ENCODE measurements at places on chromosomes 3 and 15.

- DNase-seq = no peak
These were observed 8.5 kb upstream of the CCDC80 start for GRCh38 chr3:112649478-112649735.

DNA sequence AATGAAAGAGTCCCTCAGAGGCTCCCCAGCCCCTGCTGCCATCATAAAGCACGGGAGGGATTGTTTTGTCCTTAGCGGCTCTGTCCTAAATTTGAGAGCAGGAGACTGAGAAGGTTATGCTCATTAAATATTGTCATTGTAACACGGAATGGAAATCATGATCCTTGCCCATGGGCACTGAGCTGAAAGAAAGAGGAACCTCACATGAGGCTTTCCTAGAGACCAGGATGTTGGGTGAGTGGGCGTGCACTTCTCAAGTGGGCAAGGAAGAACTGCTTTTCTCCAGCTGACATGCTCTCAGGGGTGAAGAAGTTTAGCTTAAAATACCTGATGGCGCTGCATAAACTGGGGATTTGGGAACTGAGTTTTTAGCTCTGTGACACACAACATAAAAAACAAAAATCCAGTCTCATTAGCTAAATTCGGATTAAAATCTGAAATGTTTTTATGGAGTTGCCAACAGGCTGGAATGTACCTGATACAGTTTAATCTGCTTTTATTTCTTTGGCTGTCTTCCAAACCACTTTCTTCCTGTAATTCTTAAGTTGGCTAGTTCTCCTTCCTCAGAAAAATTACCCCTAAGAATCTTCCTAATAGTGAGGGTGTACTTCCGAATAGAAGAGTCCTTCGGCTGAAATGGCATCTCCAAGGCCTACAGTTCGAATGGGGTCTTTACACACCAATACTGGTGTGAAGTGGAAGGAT, 31.7 kb downstream of the ADPGK start:
- DNase-seq = no peak

- DNase-seq = peak; percentile 78
These were observed 10.2 kb downstream of the SNRK start for GRCh38 chr3:43296565-43296964.

DNA sequence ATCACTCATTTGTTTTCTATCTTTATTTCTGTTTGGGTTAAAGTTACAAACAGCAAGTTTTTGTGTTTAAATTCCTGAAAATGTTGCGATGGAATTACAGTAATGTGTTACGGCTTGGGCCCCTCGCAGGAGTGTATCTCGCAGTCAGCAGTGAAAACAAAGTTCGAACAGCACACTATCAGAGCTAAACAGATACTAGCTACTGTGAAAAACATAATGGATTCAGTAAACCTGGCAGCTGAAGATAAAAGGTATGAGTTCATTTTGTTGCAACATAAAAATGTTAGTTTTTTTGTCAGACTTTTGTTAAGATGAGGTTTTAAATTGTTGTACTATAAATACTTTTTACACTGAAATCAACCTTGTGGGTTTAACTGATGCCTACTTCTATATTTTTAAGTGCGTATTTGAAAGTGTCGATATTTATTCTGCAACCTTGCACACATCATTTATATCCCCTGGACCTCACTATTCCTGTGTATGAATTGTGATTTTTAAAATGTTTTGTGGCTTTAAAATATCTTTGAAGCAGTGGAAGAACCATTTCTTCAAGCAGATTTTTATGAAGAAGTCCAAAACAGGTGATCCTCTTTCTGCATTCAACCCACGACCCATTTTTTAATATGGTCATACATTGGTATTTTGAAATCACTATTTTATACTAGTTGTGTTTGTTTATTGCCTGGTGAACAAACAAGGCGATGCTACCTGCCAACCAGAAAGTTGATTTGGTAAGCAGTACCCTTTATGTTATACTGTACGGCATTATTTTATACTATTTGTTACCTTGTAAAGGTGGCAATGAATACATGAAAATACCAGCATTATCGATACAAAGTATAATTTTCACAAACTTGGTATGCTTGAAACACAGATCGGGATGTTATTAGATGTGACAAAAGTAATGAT, 27.8 kb downstream of the MFN1 start:
- no peak for DNase-seq

DNA sequence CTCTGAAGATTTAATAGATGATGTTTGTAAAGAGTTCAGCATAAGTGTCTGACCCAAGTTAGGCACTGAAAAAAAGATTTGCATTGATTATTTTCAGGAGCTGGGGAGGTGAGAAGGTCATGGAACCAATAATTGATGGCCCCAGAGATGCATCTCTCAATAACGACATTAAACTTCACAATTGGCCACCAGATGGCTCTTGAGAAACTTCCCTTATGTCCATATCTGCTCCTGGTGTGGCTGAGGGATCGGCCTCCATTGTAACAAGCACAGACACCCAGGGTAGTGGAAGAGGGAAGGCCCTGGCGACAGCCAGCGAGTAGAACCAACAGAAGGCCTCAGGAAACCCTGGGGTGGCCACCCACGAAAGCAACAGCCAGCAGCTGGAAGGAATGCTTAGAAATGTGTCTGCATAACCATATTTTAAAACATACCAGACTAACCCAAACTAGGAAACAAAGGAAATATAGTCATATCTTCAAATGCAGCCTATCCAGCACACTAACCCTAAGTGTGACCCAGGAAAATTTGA, 536.7 kb downstream of the SOX2 start:
- no peak for DNase-seq

DNA sequence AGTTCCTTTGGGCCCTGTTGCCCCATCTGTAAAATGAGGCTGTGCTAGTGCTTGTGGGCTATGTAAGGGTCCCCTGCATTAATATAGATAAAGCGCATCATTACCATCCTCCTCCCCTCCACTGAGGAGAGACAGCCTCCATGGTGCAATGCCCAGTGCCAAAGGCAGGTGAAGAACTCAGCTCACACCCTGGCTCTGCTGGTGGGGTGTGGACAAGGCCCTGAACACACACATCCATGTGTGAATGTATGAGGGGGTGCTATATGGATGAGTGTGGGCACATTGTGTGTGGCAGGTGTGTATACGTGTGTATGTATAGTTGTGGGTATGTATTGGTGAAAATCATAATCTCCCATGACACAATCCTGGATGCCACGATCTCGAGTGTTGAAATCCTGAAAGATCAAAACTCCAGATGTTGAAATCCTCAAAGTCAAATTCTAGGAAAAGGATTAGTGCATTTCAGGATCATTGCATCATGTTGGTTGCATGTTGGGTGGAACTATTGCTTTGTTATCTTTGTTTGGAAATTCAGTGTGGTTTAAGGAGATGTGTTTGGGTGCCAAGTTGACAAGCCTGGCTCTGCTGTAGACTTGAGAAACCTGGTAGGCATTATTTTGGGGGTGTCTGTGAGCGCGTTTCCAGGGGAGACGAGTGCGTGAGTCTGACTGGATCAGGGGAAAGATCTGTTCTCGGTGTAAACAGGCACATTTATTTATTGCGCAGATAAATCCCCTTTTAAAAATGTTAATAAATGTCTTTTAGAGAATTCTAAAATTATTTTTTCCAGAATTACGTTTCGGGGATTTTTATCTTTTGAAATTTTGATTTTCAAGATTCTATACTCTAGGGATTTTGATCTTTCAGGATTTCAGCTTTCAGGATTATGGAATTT, 42.0 kb upstream of the SEC61A1 start:
- no peak for DNase-seq

GRCh38 chr3:150783316-150783715, 20.3 kb upstream of the SIAH2 start:
- no peak for DNase-seq

DNA sequence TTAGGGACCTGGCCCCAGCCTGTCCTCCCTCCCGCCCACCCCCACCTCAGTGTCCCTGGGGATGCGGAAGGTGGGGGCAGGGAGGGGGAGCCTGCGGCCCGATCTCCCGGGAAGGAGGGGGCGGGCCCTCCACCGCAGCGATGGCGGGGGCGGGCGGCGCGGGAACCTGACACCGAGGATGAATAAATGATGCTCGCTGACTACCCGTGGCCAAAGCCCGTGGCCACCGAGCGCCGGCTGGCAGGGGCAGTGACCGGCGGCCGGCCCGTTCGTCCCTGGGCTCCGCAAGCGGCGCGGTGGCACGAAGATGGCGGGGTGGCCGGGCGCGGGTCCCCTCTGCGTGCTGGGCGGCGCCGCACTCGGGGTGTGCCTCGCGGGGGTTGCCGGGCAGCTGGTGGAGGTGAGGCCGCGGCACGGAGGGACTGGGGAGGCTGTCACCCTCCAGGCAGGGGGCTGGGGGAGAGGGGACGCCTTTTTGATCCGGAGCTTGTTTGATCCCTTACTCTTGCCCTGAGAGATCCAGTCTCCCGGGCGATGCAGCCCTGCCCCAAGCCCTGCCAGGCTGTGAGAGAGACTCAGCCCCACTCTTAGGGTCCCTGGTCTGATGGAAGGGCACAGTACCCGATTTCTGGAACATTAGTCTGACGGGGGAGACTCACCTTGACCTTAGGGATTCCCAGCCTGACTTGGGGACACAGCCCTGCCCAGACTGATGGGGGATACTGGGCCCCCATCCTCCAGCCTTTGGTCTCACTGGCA, at the start of gene TMIE:
TMIE (plus strand) TSS at position 212 of the 759 bp plus-strand sequence; CDS start at position 308, 96 bp downstream.
- no peak for DNase-seq

DNA sequence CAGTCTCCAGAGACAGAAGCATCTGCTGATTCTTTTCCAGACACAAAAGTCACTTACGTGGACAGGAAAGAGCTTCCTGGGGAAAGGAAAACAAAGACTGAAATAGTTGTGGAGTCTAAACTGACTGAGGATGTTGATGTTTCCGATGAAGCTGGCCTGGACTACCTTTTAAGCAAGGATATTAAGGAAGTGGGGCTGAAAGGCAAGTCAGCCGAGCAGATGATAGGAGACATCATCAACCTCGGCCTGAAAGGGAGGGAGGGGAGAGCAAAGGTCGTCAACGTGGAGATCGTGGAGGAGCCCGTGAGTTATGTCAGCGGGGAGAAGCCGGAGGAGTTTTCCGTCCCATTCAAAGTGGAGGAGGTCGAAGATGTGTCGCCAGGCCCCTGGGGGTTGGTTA, 25.4 kb downstream of the SYNM start:
- no peak for DNase-seq

GRCh38 chr3:138919325-138919724, 27.6 kb downstream of the FOXL2 start:
- DNase-seq = no peak

GRCh38 chr15:52334491-52335160, 39.0 kb upstream of the MYO5C start:
- no peak for DNase-seq

DNA sequence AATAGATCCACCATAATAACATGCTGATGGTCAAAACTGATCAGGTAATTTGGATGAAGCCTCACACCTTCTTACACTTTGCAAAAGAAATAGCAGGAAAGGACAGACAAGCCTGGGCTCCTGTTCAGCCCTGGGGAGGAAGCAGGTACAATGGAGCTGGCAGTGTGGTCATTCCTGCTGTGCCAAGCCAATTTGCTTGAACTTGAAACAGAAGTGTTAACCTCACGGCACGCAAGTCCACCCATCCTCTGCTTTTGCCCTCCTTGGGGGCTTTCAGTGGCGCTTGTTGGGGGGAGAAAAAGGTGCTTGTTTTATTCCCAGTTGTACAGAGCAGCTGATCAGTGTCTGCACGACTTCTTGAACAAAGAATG, 36.8 kb upstream of the RFTN1 start:
- DNase-seq = no peak

GRCh38 chr3:13122081-13123012, 49.1 kb upstream of the IQSEC1 start:
- no peak for DNase-seq

- no peak for DNase-seq
These were observed 83.9 kb upstream of the ETV5 start for GRCh38 chr3:186192823-186193222.

- DNase-seq = no peak
These were observed 138.4 kb downstream of the IGF1R start for GRCh38 chr15:98786717-98787116.

DNA sequence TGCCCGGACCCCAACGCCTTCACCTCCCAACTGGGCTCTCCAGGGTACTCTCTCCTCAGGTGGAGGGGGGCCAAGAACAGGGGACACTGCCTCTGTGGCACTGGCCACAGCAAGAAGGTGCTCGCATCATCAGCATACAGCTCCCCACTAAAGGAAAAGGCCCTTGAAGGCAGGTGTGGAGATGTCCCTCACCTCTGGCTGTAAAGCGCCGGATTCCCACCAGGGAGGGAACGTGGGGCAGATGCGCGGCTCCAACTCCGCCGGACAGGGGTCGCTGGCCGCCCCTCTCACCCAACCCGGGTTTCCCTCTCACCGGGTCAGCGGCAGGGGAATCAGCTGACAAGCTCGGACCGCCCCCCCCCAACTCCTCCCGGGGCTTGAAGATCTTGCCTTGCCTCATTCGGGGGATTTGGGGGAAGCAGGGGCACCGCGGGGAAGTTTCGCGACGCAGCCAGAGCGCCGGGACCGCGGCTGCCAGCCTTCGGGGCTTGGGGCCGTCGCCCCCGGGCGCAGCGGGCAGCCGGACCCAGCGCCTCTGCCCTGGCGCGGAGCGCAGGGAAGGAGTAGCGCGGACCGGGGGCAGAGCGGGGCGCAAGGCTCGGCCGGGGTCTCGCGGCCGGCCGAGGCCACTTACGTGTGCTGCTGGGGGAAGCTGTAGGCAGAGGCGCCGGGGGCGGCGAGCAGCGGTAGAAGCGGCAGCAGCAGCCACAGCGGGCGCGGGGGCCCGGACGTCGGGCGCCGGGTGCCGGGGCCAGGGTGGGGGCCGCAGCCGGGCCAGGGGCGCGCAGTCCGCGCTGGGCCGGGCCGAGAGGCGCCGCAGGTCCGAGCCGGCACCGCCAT, 630 bp downstream of the CACNA2D2 start:
- DNase-seq = no peak

DNA sequence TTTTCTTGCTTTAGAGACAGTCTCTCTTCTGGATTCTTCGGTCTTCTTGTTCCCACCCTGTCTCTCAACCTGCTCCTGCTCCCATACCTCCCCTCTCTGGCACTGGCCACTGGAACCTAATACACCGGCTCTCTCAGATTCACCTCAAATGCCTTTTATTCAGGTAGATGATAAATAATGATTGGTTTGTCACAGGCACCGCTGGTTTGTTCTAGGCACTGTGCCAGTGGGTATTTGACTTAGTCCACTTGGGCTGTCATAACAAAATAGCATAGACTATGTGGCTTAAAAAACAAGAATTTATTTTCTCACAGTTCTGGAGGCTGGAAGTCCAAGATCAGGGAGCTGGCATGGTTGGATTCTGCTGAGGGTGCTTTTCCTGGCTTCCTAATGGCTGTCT, 278.2 kb upstream of the STT3B start:
- no peak for DNase-seq

- DNase-seq = no peak
These were observed 26.1 kb downstream of the KCNMB2 start for GRCh38 chr3:178562143-178562946.

GRCh38 chr3:143294188-143294587, 174.6 kb downstream of the CHST2 start:
- no peak for DNase-seq

- DNase-seq = no peak
These were observed 18.6 kb downstream of the UROC1 start for GRCh38 chr3:126498929-126499328.

DNA sequence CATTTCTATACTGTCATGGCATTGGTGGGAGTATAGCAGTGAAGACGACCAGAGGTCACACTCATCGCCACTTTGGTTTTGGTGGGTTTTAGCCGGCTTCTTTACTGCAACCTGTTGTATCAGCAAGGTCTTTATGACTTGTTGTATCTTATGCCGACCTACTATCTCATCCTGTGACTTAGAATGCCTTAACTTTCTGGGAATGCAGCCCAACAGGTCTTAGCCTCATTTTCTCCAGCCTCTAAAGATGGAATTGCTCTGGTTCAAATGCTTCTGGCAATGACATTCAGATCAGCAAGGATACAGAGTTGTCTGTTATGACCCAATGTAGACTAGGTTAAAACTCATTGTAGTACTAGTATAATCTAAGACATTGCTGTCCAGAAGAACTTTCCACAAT, 54.9 kb upstream of the LRTM1 start:
- DNase-seq = no peak

Data from CD4-positive, alpha-beta T cell treated with Interleukin-15 for 4 hours (primary cell).